Activated CD4-positive, alpha-beta T cell treated with anti-CD3 and anti-CD28 coated beads, Interleukin-2, amount 50 U/mL, for 24 hours (primary cell): ENCODE measurements at places on chromosomes 7 and 10.

- peak; percentile 59 for DNase-seq
Observed at GRCh38 chr7:44633254-44634186, 27.1 kb downstream of the OGDH start.

DNA sequence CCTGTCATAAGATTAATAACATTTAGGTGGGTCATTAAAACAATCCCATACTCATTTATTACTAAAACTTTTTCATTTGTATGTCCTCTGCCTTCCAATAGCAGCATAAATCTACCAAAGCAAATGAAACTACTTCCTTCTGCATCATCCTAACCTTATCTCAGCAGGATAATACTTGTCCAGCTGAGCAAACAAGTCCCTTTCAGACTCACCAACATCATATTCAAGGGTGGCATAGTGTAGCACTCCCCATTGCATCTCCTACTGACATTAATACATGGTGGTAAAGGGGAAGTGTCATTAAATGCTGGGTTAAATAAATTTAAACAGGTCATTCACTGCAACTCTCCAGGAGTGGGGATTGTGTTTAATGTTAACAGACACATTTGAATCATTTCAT is 3.4 kb upstream of the MINDY3 start:
- no peak for DNase-seq

DNA sequence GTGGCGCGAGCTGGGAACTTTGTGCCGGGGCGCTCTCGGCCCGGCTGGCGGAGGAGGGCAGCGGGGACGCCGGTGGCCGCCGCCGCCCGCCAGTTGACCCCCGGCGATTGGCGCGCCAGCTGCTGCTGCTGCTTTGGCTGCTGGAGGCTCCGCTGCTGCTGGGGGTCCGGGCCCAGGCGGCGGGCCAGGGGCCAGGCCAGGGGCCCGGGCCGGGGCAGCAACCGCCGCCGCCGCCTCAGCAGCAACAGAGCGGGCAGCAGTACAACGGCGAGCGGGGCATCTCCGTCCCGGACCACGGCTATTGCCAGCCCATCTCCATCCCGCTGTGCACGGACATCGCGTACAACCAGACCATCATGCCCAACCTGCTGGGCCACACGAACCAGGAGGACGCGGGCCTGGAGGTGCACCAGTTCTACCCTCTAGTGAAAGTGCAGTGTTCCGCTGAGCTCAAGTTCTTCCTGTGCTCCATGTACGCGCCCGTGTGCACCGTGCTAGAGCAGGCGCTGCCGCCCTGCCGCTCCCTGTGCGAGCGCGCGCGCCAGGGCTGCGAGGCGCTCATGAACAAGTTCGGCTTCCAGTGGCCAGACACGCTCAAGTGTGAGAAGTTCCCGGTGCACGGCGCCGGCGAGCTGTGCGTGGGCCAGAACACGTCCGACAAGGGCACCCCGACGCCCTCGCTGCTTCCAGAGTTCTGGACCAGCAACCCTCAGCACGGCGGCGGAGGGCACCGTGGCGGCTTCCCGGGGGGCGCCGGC is 870 bp downstream of the FZD1 start:
- DNase-seq = no peak

DNA sequence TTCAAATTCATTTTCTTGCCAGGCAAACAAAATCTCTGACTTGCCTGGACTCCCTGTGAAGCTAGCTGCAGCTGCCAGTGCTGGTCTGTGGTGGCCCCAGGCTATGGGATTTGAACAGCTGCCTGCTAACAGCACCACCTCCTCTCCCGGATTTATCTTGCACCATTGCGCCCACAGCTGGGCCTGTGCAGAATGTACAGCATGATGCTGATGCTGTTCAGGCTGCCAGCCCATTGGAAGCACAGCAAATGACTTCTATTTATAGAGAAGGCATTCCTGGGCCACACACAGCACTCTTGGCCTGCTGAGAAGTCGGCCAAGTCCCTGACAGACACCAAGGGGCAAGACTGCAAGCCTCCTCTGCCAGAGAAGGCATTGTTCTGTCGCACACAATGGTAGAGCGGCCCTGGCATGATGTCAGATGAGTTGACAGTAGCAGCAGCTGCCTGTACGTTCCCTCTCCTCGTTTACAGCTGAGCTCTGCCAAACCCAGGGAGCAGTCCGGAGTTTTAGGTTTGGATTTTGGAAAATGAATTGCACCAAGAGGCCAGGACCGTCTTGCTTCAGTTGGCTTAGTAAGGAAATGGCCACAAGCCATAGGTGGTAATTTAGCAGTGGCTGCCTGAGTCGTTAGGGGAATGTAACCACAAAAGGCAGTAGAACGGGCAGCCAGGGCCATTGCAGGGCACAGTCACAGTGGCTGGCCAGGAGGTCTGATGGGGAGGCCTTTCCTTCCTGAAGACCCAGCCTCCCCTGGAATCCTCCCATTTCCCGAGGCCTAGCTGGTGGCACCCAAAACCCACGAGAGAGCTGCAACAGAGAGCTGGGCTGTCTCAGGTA is 38.5 kb downstream of the MTURN start:
- no peak for DNase-seq

DNA sequence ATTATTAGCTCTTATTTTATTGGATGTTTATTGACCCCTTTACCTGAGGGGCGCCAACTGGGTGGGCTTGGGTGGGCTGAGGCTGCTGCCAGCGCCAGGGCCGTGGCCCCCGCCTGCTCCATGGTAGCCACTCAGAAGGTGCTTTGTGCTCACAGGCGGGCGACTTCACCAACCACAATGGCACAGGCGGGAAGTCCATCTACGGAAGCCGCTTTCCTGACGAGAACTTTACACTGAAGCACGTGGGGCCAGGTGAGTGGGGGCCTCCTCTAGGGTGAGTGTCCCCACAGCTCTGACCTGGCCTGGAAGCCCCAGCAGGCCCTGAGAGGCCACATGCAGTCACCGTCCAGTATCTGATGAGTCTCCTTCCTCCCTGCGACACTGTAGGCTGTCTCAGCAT is 4.1 kb downstream of the PPIF start:
- DNase-seq = no peak

DNA sequence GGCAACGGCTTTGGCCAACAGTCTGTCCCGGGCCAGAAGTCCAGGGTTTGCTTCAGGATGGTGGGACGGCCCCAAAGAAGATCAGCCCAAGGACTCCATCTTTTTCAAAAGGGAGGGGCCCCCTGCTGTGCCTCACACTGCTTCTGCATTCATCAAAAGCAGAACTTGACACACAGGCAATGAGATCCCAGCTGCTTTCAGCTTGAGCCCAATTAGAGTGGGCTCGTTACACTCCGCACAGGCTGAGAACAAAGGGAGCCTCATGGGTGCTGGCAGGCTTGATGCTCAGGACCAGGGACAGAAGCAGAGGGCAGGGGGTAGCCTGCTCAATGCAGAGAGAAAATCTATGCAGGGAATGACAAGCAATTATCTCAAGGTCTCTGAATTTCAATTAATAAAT is 45.5 kb downstream of the VOPP1 start:
- no peak for DNase-seq
